ENCODE measurements at places on chromosomes 7 and 10.

DNA sequence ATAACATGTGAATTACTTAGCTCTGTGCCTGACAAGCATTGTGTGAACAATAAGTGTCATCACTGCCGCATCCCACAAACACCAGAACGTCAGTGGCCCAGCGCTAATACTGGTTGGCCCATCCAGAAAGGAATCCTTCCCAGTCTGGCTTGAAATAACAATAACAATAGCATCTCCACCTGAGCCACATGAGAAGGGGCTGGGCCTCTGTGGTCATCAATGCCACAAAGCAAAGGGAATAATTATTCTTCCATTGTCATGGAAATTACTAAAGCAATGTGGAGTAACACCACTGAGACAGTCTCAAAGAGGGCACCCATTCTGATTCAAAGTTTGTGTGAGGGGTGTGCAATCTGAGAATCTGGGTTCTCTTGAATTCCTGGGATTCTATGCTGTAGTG, 105.7 kb upstream of the INHBA start:
- no peak for DNase-seq

DNA sequence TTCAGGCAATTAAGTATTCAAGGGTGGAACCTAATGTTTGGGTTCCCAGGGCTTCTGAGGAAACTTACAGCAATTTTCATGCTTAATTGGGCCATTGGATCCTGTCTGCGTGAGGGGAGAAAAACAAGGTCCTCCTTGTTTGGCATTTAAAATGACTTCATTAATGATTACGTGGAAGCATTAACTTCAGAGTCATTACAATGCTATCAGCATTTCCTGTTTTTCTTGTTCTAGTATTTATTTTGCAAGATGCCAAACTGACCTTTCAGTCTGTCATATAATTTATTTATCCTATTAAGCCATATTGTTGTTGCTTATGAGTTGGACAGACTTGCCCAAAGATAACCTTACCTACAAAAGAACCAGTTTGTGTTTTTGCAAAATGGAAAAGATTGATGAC, 324.1 kb upstream of the LRRN3 start:
- DNase-seq, result no peak

DNA sequence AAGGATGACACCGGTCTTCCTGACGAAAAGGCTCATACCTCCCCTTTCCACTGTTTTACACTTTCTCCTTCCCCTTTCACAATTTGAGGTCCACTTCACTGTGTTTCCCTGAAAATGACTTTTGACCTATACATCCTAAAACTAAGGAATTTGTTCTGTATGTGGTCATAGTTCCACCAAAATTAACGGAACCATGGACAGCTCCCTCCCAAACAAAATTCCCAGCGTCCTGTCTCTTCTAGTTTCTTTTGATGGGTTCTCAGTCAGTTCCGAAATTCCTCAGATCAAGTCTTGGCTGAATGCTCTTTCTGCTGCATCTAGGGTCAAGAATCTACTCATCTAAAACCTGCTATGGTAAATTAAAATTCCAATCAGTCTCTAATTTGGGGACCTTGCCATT, 1191.9 kb downstream of the CNTNAP2 start:
- DNase-seq, result no peak

DNA sequence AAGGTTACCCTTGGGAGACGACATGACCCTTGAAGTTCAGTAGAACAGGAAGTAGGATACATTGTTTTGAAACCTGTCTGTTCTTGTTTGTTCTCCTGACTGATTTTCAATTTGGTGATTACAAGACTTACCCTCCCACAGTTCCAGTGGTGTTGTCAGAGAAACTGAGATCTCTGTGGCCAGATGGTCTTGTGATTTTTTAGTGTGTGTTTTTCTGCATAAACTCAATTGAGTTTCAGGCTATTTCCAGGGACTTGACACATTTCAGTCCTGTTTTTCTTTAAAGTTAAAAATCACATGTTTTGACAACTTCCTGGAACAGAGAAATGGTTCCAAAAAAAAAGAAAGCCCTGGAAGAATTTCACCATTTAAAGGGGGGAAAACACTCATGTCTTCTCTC, 22.3 kb downstream of the PIK3CG start:
- DNase-seq, result no peak

DNA sequence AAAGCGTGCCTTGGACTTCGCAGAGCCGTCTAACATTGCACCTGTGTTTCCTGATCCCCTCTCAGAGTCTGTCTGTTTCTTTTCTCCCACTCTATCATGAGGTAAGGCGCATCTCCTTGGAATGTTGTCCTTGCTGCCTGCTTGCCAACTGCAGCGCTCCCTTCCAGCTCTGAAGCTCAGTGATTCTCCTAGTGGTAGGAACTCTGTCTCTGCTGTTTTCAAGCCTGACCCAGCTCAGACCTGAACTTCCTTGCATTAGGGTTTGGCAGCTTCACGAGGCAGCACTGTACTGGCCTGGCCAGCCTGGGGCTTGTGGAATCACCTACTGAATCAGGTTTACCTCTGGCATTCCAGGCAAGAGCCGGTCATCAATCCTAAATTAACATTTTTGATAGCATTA, 123.9 kb downstream of the CREB5 start:
- DNase-seq, result peak; percentile 41

- DNase-seq, result no peak
These were observed 19.4 kb upstream of the CABCOCO1 start for GRCh38 chr10:61643316-61643751.

GRCh38 chr10:35426657-35427056, 90.3 kb downstream of the CCNY start:
- no peak for DNase-seq

DNA sequence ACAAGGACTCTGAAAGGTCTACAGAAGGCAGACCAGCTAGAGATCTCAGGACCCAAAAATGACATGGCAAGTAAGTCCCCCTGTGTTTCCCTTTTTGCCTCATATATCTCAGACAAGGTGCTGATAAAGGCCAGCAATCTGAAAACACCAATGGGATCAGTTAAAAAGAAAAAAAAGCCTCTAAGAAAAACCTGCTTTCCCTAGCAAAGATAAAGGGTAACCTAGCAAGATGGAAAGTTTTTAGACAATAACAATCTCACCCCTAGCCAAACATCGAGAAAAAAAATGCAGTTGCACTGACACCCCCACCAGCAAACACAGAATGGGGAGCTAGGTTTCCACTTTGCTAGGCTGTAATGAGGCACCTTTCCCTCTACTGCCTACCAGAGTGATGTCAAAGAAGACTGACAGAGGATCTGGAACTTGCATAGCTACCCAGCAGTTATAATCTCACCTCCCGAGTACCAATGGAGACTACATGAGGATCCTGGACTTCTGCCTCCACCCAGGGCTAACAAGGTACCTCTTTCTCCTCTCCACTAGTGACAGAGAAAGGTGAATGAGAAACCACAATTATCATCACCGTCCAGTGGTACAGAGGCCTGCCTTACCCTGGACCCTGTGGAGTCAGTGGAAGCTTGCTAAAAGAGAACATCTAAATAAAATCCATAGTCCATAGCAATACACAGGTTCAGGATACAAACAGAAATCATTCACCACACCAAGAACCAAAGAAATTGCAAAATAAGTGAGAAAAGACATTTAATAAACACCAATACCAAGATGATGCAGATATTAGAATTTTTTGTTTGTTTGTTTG, 240.8 kb downstream of the ARHGAP12 start:
- DNase-seq, result no peak

- DNase-seq, result peak; percentile 29
These were observed 449.6 kb downstream of the SORCS1 start for GRCh38 chr10:106714734-106715555.

DNA sequence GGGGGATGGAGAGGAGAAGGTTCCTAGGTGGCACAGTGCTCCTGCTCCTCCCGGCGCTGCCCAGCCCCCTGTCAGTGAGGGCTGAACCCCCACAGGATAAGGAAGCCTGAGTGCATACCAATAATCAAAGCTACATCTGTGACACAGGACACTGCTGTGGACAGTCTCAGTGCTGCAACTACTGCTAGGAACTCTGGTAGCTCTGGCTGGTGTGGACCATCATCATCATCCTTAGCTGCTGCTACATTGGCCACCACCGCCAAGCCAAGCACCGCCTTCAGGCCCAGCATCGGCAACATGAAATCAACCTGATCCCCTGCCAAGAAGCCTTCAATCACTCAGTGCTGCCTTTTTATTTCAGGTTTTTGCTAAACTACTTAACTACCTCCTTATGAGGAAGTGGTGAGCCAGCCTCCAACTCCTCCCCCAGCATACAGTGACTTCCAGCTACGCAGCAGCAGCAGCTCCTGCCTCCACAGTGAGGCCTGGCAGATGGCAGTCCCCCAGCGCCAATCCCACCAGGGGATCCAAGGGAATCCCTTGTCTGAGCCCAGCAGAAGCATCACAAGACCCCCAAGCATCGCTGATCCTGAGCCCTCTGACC, 32.1 kb upstream of the SLC26A4 start:
- DNase-seq, result no peak

DNA sequence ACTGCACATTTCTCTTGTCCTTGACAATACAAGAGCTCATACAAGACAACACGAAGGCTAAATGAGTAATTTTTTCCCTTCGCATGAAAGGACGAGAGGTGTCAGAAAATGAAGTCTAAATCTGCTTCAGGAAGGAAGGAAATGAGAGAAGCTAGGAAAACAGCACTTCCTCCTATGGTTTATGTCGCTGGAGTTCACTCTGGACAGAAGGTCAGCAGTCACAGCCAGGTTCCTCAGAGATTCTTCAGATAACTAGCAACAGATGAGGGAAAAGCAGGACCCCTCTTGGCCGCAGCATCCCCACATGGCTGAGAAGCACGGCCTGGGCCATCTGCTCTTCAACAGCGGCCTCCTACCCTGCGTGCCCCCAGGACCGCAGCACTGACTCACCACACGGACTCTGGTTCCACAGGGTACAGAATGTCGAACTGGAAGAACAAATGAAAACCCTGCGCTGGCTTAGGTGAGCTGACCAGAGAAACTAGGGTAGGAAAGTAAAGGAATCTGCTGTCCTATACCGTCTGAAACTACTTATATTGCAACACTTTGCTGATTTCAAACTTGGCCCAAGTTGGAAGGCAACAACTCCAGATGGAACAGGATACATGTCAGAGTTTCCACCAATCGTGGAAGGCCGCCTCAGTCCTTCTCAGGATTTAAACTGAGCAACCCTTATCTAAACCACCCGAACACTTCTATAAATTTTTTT, 26.3 kb downstream of the DNMBP start:
- DNase-seq, result peak; percentile 72

GRCh38 chr10:21293518-21294356, 231.7 kb downstream of the SKIDA1 start:
- no peak for DNase-seq

DNA sequence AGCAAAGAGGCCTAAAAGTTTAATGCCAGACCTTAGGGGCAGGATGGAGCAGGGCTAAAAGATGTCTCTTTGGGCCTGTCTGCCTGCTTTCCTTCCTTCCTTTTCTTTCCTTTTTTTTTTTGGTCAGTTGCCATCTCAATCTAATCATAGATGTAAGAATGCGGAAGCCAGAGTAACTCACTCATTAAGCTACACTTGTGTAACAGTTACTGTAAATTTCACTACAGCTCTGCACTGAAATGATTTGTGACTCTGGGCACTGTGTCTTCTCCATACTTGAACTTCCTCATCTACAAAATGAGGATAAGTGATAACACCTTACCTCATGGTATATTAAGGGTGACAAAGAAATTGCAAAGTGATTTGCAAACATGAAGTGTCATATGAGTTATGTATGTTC, 75.5 kb upstream of the AGK start:
- DNase-seq, result no peak

DNA sequence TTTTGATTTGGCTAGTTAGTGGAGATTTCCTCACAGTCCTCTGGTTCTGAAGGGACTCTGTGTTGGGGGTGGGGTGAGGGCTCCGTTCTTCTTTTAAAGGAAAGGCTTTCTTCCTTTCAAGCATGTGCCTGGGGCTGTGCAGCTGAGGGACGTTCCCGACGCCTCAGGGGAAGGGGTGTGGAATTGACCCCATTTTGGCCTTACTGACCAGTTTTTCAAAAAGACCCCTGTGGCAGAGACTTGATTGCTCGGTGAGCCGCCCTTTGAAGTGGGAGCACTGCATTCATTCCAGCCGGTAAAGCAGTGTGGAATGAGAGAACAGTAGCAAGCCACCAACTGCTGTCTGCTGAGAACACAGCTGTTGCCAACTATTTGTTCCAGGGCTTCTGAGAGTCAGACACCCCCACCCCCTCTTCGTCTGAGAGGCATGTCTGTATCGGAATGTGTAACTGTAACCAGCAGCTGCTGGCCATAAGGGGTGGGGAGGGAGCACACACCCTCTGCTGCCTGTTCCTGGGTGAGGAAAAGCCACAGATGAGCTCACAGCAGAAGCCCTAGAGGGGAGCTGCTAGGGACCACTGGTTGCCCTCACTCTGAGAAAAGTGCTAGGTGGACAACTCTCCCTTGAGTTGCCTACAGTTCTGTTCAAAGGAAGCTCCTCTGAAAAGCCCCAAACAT, 33.2 kb downstream of the WBP1L start:
- DNase-seq, result no peak

DNA sequence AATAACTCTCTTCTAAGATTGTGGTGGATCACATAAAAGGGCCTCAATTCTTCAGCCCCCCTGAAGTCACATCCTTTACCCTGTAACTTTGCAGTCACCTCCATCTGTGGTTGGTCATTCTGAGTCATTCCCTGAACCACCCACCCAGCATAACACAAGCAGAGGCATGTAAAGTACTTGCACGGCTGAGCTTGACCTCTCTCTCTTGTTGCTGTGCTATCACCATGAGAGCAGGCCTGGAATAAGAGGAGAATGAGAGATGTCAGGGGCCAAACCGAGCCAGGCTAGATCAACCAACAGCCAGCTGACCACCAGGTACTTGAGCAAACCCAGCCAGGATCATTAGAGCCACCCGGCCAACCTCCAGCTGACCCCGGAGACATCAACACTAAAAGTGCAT, 13.5 kb upstream of the STK17A start:
- no peak for DNase-seq

DNA sequence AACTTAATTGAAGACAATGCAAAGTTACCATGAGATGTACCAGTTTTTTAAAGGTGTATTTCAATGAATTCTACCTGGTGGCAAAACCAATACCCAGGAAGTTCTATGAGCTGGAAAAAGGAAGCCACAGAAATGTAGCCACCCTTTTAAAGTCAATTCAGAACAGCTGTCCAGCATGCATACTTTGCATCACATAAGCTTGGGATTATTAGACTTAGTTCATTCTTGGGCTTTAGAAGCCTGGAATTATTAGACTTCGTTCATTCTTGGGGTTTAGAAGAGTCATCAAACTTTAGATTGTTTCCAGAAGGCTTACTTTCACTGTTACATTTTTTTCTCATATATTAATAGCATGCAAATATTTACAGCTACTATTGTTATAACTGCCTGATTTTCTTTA, 20.9 kb downstream of the SLC25A13 start:
- no peak for DNase-seq

All from SK-N-DZ (cell line).